ENCODE measurements at places on chromosomes 2 and 18. TPM values are rescaled to one million over a fixed set of nuclear protein-coding genes. Genes with fewer than 3 reads are reported as not detected.

Gene MROH2A
- total RNA-seq = not detected

Gene PAX8
- 2.1 TPM for total RNA-seq

Gene REL
- 3.9 TPM for total RNA-seq

Gene SMAD2
- total RNA-seq = 82.0 TPM

Gene SERPINB4
- not detected for total RNA-seq

Gene PELI1
- 9.9 TPM for total RNA-seq

Gene C18orf54
- total RNA-seq = 6.9 TPM

Gene VIT
- total RNA-seq = not detected

Gene RMDN2
- 1.00 TPM for total RNA-seq

Gene ACSL3
- total RNA-seq = 95.2 TPM

Gene ASB18
- total RNA-seq = not detected

Gene FASTKD2
- 32.7 TPM for total RNA-seq

Gene HS1BP3
- total RNA-seq = 35.8 TPM

Gene GPBAR1
- not detected for total RNA-seq

Gene SLC9A2
- 0.05 TPM for total RNA-seq
